ENCODE measurements at places on chromosomes 7 and 10.

GRCh38 chr10:89022734-89023133 is 32.1 kb downstream of the FAS start:
- no peak for DNase-seq

DNA sequence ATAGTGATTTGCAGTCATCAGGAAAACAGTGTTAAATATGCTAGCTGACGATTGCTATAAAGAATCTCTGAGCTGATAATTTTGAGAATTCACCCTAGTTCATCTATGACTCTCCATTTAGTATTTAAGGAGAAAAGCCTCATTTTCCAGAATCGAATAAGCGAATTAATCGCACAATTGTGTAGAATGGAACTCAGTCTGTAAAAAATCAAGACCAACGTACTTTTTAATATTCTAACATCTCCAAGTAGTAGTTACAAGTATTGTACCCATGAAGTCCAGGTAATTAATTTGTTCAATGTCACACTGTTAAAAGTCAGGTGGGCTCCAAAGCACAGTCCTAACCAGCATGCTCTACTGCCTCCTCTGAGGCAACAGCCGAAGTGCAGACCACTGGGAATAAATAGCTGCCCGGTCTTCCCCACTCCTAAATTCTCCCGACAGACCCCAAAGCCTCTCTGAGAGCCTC is 380 bp upstream of the AGBL3 start:
- no peak for DNase-seq

- DNase-seq = no peak
These were observed 41.8 kb downstream of the NCAPG2 start for GRCh38 chr7:158662610-158663427.

DNA sequence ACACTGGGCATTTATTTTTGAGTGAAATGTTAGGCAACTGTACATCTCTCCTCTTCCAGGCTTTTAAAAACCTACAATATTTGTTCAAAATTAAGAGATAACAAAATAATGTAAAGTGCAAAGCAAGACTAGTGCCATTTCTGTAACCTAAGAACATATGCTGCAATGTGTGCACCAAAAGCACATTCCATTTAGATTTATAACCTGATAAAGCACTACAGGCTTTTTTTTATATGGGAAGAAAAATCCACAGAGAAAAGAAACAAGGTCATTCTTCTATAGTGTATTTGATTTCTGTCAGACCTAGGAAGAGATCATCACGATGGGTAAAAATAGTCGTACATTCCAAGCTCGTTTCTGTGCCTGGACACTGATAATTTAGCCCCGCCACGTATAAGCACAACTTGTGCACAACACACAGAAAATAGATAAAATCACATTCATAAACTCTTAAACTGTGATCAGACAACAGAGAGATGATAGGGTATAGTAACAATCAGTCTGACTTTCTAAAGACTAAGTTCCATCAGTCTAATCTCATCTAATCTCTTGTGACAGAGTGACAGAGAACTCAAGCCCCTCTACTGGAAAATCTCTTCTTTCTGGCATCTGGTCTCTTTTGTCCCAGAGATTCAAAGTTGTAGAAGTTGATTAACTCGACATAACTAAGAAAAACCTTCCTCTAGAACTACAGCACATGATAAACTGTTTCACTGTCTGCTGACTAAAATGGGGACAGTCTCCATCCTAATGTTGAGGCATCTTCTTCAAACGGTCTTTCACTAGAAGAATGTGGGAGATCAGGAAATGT is 6.7 kb downstream of the LAMB1 start:
- DNase-seq = no peak

DNA sequence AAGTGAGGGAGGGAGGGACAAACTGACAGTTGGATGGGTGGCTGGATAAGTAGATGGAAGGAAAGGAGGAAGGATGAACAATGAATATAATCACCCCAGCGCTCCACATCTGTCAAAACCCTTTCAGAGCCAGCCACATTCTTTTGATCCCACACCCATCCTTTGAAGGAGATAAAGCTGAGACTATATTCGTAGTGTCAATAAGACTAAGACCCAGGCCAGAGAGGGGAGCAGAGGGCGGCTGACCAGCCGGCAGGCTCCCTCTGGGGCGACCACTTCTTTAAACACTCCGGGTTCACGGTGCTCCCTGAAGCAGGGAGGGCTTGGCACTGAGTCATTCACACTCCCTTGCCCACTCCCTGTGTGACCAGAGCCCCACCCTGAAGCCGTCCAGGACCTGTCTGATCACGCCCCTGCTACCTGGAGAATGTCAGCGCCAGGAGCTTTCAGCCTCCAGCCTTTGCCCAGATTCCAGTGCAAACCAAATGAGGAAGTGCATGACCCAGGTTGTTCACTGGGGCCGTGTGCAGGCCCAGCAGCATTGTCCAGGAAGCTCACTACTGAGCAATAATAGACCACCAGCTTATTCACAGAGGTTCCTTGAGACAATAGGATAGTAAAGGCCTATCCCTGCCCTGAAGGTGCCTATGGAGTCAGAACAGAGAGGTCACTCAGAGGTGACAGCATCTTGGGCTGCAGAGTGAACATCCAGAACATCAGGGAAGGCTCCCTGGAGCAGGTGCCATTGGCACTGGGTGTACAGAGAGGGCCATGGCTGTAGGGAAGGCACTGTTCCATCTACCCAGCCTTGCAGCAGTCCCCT is 34.4 kb downstream of the UNC5B start:
- no peak for DNase-seq

- no peak for DNase-seq
These were observed 66.6 kb upstream of the CAMK2B start for GRCh38 chr7:44391746-44392617.

- DNase-seq = no peak
These were observed 19.6 kb downstream of the DLG5 start for GRCh38 chr10:77906951-77907421.

DNA sequence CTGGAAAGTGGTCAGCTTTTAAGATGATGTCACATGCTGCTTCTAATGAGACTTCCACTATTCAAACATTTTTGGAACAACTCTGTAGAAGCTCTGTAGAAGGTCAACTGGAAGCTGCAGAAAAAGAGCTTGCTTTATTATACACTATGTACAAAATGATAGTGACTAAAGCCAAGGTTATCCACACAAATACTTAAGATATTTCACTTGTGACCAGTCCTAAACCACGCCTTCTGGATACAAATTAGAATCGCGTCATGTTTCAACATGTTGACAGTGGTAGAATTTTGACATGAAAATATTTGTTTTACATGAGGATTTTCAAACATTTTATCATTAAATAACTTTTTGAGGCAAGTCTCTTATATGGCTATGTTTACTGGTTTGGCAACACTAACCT is 499.6 kb upstream of the PHF14 start:
- no peak for DNase-seq

- DNase-seq = no peak
These were observed 450.0 kb downstream of the SUGCT start for GRCh38 chr7:40584667-40585433.

Data from stimulated activated CD8-positive, alpha-beta memory T cell treated with anti-CD3 and anti-CD28 coated beads, Interleukin-4, amount 100 ng/mL, for 48 hours (primary cell).